Mucosa of gallbladder (tissue), 1 donor: ENCODE measurements at places on chromosomes 1 and 21. TPM values are rescaled to one million over a fixed set of nuclear protein-coding genes. Genes with fewer than 3 reads are reported as not detected.
A peak's percentile ranks its signal among the peaks of the same experiment; 100 is the strongest.

The BCL2L15 gene
- total RNA-seq: 20.9 TPM

The PSMB4 gene
- total RNA-seq: 195 TPM

The TBX19 gene
- 3.4 TPM for total RNA-seq

The GUCA2A gene
- total RNA-seq: 1.1 TPM

The PALMD gene
- total RNA-seq: 5.9 TPM

DNA sequence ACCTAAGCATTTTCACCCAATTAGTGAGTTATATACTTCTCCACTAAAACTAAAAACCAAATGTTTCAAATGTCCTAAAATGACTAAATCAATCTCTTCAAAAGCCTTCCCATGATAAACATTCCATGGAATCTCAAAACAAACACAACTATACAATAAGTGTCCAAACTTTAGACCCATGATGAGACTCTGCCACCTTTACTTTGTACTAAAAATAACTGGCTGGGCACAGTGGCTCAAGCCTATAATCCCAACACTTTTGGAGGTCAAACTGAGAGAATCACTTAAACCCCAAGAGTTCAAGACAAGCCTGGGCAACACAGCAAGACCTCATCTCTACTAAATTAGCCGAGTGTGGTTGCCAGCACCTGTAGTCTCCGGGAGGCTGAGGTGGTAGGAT is 87.4 kb downstream of the EIF4G3 start:
- DNase-seq: no peak

DNA sequence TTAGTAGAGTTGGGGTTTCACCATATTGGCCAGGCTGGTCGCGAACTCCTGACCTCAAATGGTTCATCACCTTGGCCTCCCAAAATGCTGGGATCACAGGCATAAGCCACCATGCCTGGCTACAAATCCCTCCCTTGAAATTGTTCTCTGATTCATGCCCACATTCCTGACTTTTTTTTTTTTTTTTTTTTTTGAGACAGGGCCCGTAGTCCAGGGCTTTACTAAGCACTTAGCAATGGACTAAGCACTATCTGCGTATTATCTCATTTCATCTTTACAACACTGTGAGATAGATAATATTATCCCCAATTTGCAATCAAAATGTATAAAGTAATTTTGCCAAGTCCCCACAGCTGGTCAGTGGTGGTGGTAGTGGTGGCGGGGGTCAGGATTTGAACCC is 58.9 kb downstream of the VWA5B1 start:
- DNase-seq: no peak

DNA sequence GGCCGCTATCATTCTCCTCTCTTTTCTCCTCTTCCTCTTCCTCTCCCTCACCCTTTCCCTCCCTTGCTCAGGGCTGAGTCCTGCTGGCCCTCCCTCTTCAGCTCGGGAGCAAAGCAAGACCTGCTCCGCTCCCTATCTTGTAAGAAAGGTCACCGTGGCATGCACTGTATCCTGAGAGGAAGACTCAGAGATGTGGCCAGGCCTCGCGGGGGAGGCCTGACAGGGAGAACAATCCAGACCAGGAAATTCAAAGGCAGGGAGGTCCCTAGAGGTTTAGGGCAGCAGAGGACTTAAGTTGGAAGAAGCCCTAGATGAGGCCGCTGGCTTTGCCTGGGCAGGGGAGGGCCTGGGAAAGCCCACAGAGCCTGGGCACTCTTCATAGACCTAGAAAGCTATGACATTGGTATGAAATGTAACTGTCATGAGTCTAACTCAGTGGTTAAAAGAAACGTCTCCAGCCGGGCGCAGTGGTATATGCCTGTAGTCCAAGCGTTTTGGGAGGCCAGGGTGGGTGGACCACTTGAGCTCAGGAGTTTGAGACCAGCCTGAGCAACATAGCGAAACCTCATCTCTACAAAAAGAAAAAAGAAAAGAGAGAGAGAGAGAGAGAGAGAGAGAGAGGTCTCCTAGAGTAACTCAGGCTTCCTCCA is 14.6 kb upstream of the PTAFR start:
- no peak for DNase-seq

DNA sequence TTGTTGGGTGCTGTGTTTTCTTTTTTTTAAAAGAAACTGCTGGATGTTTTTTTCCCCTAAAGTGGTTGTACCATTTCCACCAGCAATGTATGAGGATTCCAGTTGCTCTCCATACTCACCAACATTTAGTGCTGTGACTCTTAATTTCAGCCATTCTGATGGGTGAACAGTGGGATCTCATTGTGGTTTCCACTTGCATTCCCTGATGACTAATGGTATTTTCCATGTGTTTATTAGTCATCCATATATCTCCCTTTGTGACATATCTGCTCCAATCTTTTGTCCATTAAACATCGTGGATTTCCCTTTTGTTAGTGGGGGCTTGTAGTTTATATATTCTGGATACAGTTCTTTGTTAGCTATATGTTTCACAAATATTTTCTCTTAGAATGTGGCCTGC is 206.0 kb downstream of the CAMTA1 start:
- DNase-seq: no peak

GRCh38 chr1:217230412-217230811 is 400.5 kb downstream of the GPATCH2 start:
- DNase-seq: no peak

DNA sequence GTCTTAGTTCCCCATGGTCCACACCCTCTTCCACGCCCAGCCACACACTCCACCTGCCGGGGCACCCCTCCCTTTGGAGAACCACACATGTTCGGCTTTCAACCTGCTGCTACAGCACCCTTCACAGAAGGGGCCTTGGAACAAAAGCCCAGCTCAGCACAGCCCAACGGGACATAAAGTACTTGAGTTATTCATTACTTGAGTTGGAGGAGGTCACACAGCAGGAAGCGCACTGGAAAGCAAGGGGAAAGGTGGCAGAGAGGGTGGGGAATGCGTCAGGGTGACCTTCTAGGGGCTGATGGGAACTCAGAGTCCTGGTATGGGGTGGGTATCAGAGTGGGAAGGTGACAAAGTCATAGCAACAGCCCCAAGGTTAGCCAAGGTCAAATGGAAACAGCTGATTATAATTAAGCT is 3.0 kb upstream of the ATP1B1 start:
- peak; percentile 82 for DNase-seq

DNA sequence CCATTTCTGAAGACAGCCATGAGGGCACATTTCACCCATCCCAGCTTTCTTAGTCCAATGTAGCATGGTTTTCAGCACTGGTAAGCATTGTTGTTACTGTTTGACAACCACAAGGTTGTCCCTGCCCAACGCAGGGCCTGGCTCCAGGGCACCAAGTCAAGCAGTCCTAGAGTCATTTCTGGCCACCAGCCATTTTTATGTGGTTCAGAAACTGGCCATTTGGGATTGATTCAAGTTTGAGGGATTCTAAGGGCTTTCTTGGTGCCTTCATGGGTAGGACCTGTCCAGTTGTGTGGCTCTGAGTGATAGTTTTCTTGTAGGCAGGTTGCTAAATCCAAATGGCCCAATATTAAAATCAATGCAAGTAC is 535.4 kb upstream of the USP24 start:
- DNase-seq: no peak
